ENCODE measurements at places on chromosomes 13 and 19.

- no peak for DNase-seq
These were observed 6.9 kb downstream of the MBNL2 start for GRCh38 chr13:97228850-97229521.

DNA sequence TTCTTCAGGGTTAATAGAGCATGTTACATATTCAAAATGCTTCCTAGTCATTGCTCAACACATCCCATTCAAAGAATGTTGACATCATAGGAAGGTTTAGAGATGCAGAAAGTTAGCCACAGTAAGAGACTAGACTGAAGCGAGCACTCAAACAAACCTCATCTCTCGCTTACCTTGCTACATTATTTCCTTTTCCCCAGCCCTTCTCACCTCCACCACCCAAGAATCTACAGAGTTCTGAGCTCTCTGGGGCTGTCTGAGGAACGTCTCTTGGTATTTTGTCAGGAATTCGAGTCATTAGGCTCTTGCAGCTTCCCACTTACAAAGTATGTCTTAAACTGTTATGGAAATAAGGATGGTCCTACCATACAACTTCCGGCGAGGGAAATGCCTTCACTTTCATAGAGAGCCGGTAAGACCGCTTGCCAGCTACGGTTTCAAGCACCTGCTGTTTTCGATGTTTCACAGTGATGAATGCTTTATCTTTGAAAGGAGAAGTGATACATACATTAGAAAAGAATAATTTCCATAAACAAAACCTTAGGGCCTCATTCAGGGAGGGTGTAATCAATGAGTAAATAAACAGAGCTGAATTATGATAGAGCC, 65.1 kb downstream of the FLT1 start:
- no peak for DNase-seq

- DNase-seq, result no peak
These were observed 215.6 kb downstream of the SLC7A1 start for GRCh38 chr13:29379865-29380264.

DNA sequence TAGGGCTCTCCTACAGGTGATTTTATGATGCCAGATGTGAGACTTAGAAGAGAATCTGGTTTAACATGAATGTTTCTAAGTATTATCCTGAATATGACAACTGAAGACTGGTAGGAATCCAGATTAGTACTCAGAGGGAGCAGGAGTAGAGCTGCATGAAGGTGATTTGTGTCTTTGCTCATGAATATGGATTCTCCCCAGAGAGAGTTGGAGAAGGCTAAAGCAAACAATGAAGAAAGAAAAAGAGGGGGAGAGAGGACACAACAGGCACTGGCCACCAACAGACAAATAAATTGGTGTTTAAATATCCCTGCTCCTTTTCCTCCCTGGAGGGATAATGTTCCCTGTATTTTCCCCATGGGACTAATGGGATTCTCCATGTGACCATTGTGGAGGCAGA, 427.0 kb upstream of the KLF12 start:
- no peak for DNase-seq

DNA sequence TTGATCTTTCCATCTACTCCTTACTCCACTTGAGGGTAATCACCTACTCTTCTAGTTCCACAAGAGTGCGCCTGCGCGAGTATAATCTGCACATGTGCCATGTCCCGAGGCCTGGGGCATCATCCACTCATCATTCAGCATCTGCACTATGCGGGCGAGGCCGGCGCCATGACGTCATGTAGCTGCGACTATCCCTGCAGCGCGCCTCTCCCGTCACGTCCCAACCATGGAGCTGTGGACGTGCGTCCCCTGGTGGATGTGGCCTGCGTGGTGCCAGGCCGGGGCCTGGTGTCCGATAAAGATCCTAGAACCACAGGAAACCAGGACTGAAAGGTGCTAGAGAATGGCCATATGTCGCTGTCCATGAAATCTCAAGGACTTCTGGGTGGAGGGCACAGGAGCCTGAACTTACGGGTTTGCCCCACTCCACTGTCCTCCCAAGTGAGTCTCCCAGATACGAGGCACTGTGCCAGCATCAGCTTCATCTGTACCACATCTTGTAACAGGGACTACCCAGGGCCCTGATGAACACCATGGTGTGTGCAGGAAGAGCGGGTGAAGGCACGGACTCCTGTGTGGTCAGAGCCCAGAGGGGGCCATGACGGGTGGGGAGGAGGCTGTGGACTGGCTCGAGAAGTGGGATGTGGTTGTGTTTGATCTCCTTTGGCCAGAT, 2.7 kb upstream of the KLK2 start:
- DNase-seq, result no peak

GRCh38 chr19:50500753-50501151, 10.2 kb downstream of the JOSD2 start:
- DNase-seq, result no peak

DNA sequence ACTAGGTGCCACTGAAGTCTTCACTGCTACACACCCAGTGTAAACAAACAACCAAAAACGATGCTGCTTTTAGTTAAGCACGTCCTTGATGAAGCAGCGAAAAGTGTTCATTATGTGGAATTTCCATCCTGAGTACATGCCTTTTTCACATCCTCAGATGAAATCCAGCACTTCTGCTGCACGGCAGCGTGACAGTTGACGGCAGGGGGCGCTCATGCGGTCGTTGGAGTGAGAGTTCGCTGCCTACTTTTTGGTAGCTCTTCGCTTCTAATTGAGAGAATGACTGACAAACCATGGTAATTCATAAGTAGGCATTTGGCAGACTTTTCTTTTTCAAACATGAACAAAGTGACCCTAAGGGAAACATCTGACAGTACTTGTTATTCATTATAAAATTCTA, 1124.9 kb downstream of the EFNB2 start:
- DNase-seq, result no peak

All from stimulated activated CD4-positive, alpha-beta T cell treated with anti-CD3 and anti-CD28 coated beads, Interleukin-1b, Interleukin-23, amount 100 ng/mL, for 1 hour (primary cell).